Gastrocnemius medialis (tissue), 4 donors: ENCODE measurements at places on chromosomes 6 and 20. TPM values are rescaled to one million over a fixed set of nuclear protein-coding genes. Genes with fewer than 3 reads are reported as not detected.

DNA sequence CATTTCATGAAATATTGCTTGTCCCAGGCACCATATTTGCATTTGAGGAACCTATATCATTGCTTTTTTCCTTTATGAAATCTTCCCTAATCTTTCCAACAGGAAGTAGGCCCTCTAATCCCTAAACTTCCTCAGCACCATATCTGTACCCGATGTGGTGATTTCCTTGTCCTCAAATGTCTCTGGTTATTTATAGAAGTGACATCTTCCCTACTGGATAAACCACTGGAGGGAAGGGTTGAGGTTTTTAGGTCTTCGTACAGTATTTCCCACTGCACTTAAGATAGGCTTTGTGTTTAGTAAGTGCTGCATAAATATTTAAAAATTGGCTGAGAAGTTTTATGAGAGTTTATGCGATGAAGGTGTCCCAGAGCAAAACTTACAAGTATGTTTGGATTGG lies 54.9 kb upstream of the TMEM170B start:
- H3K27me3 ChIP-seq = no peaks in the 10 kb centered on the region
- no peak for DNase-seq
- H3K27ac ChIP-seq = no peak overlapping the region
- no peak overlapping the region for H3K4me3 ChIP-seq
- no peaks in the 10 kb centered on the region for H3K4me1 ChIP-seq

DNA sequence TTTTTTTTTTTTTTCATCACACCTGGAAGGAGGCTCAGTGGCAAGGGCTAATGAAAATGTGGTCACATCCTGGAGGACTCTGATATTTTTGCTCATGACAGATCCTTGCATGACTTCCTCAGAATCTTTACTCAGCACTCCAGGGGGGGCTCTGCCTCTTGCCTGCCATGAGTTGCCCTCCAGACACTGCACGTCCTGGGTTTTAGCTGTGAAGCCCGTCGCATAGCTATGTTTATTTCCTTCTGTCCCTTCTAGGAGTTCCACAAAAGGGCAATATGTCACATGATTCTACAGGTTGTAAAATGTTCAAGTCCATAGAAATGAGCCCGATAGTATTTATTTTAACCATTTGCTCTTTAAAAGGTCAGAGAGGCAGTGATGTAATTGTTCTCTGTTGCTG lies 18.2 kb downstream of the MAS1 start:
- H3K27me3 ChIP-seq = no peaks in the 10 kb centered on the region
- no peak for DNase-seq
- no peak overlapping the region for H3K4me3 ChIP-seq
- no peak overlapping the region for H3K27ac ChIP-seq

The HLA-DQB1 gene
- total RNA-seq = 1.5 TPM

DNA sequence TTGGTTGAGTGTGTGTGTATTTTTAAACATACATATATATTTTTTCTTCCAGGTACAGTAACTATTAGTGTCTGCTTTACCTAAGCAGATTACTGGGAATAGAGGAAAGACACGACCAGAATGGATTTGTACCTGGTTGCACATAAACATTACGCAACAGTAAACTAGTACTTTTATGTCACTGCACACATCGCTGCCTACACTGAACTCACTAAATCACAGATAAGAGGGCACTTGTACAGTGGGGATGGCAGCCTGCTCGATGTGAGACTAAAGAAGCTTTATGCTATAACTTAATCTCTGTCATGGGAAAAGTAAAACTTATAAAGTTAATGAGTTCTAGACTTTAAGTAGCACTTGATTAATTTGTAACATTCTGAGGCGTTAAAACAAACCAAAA lies 89.5 kb upstream of the SIM1 start:
- no peak overlapping the region for H3K27ac ChIP-seq
- no peaks in the 10 kb centered on the region for H3K36me3 ChIP-seq
- no peaks in the 10 kb centered on the region for H3K27me3 ChIP-seq
- DNase-seq = no peak

- no peaks in the 10 kb centered on the region for H3K27me3 ChIP-seq
- H3K27ac ChIP-seq = no peak overlapping the region
- H3K36me3 ChIP-seq = no peaks in the 10 kb centered on the region
- no peak for DNase-seq
- H3K4me3 ChIP-seq = no peak overlapping the region
- H3K4me1 ChIP-seq = no peaks in the 10 kb centered on the region
These were observed 21.7 kb upstream of the WFDC10A start for GRCh38 chr20:45607810-45608209.

DNA sequence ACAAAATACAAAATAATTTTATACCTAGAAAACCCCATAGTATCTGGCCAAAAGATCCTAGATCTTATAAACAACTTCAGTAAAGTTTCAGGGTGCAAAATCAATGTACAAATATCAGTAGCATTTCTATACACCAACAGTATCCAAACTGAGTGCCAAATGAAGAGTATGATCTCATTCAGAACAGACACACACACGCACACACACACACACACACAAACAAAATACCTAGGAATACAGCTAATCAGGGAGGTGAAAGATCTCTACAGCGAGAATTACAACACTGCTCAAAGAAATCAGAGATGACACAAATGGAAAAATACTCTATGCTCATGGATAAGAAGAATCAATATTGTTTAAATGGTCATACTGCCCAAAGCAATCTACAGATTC lies 49.2 kb downstream of the TOMM6 start:
- H3K36me3 ChIP-seq = no peaks in the 10 kb centered on the region
- DNase-seq = no peak
- no peak overlapping the region for H3K4me3 ChIP-seq
- no peaks in the 10 kb centered on the region for H3K27me3 ChIP-seq

GRCh38 chr20:62427172-62428001 lies at the start of gene RBBP8NL:
TSS of gene RBBP8NL (minus strand) at chr20:62427539. CDS start at chr20:62419647, 7,892 bp downstream.
- no peak for DNase-seq
- H3K27me3 ChIP-seq = peaks cover 19% of the 10 kb centered on the region
- H3K27ac ChIP-seq = no peak within 1 kb of the TSS

GRCh38 chr6:46011188-46012085 lies 4.2 kb downstream of the CLIC5 start:
- peak overlapping the region; percentile 99 for H3K27ac ChIP-seq
- H3K4me3 ChIP-seq = peak overlapping the region; percentile 3
- no peak for DNase-seq
